Stimulated activated CD8-positive, alpha-beta memory T cell treated with anti-CD3 and anti-CD28 coated beads, Interleukin-15, amount 100 ng/mL, for 48 hours (primary cell): ENCODE measurements at places on chromosomes 5 and 9.
A peak's percentile ranks its signal among the peaks of the same experiment; 100 is the strongest.

- no peak for DNase-seq
Observed at GRCh38 chr9:82271106-82271561, 282.6 kb downstream of the SPATA31D1 start.

GRCh38 chr5:116472274-116472673 lies 102.3 kb downstream of the SEMA6A start:
- no peak for DNase-seq

GRCh38 chr5:172481011-172481800 lies 26.9 kb upstream of the SH3PXD2B start:
- DNase-seq = no peak

GRCh38 chr9:126523611-126524111 lies 90.1 kb upstream of the LMX1B start:
- peak; percentile 46 for DNase-seq

DNA sequence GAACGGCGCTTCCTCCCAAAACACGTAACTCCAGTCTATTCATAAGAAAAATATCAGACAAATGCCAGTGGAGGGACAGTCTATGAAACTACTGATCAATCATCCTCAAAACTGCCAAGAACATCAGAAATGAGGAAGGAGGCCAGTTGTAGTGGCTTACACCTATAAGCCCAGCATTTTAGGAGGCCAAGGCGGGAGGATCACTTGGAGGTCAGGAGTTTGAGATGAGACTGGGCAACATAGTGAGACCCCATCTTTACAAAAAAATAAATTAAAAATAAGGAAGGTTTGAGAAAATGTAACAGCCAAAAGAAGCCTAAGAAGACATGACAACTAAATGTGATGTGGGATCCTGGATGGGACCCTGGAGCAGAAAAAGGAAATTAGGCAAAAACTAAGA lies 58.9 kb upstream of the MIER3 start:
- no peak for DNase-seq

DNA sequence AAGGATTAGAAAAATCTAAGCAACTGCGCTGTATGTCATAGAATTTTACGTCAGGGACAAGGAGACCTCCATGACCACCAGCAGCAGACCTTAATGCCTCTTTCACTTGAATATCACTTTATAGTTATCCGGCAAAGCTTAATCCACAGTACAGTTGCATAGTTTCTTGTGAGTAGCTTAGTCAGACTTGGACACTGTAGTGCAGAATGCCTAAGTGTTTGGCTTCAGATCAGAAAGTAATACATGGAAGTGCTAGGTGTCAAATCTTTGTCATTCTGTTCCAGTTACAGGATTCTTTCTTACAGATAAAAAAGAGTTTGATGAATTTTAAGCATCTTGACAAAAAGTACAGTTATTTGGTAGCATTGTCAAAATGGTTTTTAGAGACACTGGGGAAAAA lies 239.9 kb upstream of the PAPPA start:
- no peak for DNase-seq

GRCh38 chr5:122420091-122420490 lies 108.1 kb downstream of the SNCAIP start:
- DNase-seq = no peak

- DNase-seq = no peak
Observed at GRCh38 chr5:158921441-158922262, 178.1 kb downstream of the EBF1 start.

GRCh38 chr5:180598316-180598701 lies 7.0 kb upstream of the SCGB3A1 start:
- no peak for DNase-seq

GRCh38 chr5:68673106-68673822 lies 420.6 kb upstream of the SLC30A5 start:
- DNase-seq = no peak

DNA sequence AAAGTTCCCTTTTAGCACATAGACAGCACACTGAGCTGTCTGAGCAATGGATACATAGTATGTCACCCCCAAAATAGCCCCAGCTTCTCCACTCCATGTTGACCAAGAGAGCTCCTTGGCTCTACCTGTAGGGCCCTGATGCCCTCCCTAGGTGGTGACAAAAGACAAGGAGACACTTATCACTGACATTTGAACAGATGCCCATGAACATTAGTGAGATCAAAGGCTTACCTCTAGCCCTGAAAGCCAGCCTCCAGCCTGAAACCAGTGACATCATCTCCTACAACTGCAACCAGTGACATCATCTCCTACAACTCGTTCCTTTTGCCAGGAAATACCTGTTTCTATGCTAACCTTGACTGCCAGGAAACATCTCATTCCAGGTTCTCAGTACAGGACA lies 122.7 kb downstream of the FSTL4 start:
- DNase-seq = no peak

GRCh38 chr9:33024126-33024965 lies 727 bp upstream of the DNAJA1 start:
- no peak for DNase-seq

DNA sequence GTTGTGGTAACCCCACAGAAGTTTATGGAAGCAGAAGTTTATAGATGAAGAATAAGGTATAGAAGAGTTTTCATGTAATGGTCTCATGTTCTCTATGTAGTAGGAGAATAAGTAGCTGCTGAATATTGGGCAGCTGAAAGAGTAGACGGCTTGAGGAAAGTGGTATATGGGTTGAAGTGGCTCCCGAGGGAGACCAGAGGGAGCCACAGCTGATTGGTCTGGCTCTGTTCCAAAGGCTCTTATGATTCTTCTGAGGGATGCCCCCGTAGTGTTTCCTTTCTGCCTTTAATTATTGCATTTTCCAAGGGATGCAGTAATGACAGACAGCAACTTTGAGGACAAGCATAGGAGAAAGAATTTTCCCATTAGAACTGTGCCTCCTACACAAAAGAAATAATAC lies 30.1 kb upstream of the TENT2 start:
- no peak for DNase-seq

DNA sequence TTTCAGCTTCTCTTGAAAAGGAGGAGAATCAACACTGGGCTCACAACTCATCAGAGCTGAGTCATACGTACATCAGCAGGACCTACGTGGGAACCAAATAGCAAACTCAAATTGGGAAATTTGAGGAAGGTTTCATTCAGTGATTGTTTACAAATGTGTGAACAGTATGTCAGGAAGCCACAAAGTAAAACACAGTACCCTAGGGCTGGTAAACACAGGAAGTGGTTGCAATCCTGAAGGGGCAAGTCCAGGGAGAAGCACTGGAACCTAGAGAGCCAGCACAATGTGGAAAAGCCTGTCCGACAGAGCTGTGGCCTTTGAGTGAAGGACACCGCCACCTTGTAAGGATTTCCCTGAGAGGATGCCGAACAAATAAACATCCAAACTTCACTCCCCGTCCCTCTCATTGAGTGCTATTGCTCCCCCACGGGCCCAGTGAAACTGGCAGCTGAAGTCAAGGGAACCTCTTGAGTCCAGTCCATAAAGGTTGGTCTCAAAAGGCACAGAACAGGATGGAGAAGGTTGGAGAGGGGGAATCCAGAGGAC lies 26.7 kb upstream of the RICTOR start:
- DNase-seq = no peak

DNA sequence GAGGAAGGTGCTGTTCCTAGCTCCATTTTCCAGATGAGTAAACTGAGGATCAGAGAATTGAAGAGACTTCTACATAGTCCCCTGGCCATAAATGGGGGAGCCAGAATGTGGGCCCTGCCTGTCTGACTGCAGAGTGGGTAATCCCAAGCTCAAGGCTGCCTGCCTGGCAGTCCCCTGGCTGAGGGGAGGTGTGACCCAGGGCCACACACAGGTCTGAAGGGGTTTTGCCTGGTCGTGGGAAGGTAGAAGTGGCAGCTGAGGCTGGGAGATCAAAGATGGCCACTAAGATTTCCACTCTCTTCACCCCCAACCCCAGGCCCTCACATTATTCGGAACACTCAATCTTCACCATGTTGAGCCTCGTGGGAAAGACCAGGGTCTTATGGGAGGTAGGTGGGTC lies 176.3 kb downstream of the MACROH2A1 start:
- no peak for DNase-seq

DNA sequence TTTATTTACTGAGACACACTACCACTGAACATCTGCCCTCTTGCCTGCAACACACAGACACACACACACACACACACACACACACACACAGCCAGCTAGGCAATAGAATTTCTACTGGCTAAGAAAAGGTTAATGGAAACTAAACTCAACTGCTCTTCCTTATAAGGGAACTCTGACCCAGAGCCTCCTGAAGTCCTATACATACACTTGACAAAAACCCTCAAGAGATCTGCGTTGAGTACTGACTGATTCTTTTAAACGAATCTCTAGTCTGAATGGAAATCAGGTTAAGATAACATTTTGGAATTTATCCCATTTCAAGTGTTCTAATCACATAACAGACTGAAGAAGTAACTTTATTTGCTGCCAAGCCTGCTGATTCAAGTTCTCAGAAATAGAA lies 25.9 kb upstream of the TRPM3 start:
- no peak for DNase-seq

- no peak for DNase-seq
Observed at GRCh38 chr9:27398982-27399653, 102.2 kb upstream of the EQTN start.

DNA sequence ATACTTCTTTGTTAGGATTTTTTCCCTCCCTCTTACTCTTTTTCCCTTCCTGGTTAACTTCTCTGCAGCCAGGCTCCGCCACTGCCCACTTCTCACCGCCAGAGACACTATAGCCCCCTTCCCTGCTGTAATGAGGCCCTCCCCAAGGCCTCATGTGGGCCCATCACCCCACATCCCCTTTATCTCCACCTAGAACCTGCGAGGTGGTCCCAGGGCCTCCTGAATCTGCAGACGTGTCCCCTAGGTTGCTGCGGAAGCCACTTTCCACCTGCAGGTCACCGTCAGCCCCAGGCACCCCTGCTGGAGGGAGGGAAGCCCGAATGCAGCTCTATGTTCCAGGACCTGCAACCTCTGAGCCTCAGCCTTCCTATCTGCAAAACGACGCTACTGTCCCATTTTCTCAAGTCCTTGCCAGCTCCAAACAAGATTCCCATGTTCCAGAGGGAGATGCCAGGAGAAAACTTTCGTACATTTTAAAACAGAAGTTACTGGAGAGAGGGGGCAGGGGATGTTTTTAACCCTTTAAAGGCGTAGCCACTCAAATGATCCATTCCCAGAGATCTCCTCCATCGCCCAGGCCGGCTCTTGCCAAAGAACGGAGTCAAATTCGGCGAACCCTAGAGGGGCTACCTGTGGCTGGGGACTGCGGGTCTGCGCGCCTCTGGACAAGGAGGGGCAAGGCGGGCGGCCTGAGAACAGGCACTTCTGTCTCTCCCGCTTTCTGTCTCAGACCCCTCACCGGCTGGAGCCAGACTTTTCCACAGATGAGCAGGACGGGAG lies 929 bp downstream of the SH3PXD2B start:
- DNase-seq = no peak

DNA sequence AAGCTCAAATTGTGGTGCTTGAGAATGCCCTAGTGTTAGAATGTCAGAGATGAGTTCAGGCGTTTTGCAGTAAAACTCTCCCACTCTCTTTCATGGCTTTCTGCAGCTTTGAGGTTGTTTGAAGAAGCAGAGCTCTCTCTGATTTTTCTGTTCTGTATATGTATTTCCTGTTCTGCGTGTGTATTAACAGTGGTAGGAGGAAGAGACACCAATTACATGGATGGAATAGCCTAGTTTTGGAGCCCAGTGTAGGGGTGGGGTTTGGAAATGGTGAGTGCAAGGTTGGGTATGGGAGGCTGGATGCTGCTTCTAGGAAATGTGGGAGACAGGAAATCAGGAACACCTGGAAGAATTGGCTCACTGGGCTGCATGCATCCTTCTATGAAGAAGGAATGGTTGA lies 12.4 kb downstream of the LARP1 start:
- no peak for DNase-seq

- no peak for DNase-seq
Observed at GRCh38 chr5:108081707-108082106, 300.2 kb downstream of the FBXL17 start.

- no peak for DNase-seq
Observed at GRCh38 chr5:139649082-139649991, 1.2 kb downstream of the CXXC5 start.

GRCh38 chr5:135245521-135246499 lies 153.2 kb downstream of the MACROH2A1 start:
- DNase-seq = no peak

- no peak for DNase-seq
Observed at GRCh38 chr5:73946278-73946677, 320.3 kb downstream of the ARHGEF28 start.

DNA sequence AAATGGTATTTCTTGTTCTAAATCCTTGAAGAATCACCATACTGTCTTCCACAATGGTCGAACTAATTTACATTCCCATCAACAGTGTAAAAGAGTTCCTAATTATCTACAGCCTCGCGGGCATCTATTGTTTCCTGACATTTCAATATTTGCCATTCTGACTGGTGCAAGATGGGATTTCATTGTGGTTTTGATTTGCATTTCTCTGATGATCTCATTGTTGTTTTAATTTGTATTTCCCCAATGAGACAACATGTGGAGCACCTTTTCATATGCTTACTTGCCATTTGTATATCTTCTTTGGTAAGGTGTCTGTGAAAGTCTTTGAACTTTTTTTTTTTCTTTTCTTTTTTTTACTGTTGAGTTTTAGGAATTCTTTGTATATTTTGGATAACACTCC lies 473.6 kb downstream of the KCTD16 start:
- DNase-seq = no peak

GRCh38 chr5:98050583-98050982 lies 722.9 kb upstream of the RGMB start:
- no peak for DNase-seq

DNA sequence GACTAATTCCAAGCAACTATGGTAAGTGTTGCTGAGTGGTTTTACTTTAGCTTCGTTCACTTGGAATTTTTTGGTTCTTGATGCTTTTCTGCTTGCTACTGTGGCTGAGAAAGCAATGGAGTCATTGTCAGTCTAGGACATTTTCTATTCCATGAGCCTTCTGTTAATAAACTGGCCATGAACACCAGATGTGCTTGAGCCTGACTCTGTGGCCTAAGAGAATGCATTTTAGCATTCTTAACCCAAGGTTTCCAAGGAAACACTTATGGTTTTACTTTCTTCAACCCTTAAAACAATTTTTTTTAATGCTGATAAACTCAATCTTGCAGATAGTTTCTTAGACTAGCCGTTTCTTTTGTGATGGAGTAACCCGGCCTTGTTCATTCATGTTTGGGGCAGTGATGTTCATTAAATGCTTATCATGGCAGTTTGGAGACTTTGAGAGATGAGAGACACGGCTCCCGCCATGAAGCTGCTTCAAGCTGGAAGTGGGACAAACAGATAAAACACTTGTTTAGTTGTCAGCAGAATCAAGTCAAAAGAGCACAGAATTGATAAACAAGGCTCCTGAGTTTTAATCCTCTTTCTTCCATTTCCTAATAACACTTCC lies 42.4 kb downstream of the OSTF1 start:
- no peak for DNase-seq

DNA sequence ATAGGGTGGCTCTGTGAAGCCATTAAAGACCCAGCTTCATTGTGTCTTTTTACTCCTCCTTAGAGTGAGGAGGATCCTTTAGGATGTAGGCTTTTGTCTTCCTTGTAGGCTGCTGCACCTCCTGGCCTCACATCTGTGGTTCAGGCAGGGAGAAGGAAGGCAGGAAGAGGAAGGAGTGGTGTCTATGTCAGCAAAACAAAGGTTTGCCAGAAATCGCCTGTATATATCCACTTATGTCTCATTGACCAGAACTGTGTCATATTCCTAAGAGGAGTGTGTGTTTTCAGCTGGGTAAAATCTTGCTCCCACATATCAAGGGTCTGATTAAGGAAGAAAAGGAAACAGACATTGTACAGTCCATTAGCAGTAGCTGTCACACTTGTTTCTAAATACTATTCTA lies 213.8 kb downstream of the ARHGAP26 start:
- DNase-seq = no peak

- no peak for DNase-seq
Observed at GRCh38 chr5:7315118-7315517, 80.8 kb upstream of the ADCY2 start.
